Stimulated activated CD4-positive, alpha-beta T cell treated with anti-CD3 and anti-CD28 coated beads, Interleukin-1b, Interleukin-23, amount 100 ng/mL, for 1 hour (primary cell): ENCODE measurements at places on chromosomes 12 and 14.

- no peak for DNase-seq
These were observed 578 bp downstream of the DCAF5 start for GRCh38 chr14:69152181-69152901.

DNA sequence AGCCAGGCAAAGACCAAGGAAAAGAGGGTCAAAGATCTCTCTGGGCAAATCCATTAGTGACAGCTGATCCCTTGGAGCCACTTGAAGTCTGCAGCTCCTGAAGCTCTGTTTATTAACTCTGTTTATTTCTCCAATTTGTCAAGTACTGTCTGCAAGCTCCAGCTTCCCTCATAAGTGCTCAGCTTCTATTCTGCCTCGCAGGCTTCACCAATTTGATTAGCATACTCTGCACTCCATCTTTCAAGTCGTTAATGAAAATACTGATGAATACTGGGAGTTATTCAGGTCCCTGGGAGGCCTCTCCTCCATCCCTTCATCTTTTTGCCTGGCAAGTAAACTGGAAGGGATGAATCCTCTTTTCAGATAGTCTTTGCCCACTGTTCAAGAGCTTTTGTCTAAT, 54.3 kb downstream of the TTC9 start:
- no peak for DNase-seq

DNA sequence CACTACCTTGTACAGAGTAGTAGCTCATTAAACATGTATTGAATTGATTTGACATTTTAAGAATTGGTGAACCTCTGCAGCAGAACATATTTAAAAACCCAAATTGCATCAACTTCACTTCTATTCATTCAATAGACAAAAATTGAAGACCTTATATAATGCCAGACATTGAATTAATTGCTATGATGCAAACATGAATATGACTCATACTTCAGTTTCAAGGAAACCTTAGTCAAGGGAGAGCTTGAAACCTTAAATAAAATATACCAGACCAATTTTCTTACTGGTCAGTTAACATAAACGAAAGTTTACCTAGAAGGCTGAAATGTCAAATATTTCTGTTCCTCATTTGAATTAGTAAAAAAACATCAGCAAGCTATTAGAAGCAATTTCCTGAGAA, 5.0 kb upstream of the MGAT4C start:
- DNase-seq, result no peak

DNA sequence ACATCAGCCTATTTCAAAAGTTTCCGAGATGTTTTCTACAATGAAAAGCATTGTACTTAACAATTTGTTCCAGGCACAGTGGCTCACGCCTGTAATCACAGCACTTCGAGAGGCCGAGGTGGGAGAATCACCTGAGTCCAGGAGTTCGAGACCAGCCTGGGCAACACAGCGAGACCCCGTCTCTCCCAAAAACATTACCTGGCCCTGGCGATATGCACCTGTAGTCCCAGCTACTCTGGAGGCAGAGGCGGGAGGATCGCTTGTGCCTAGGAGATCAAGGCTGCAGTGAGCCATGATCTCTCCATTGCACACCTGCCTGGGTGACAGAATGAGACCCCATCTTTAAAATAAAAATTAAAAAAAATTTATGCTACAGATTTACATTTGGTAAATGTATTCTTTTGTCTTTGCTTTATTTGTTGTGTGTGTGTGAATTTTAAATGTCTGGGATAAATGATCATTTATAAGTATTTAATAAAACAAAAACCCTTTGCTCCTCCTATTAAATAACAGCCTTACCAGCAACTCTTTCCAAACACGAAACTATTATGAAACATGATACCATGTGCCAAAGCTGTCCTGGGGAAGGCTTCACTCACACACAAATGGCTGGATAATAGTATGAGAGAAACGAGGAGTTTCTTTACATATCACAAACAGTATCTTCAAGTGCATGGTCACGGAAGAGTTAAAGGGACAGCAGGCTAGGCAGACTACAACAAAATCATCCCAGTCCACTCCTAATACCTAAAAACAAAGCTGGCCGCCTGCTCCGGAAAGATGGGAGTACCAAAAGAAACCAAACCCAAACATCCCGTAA, 1.1 kb downstream of the ATXN3 start:
- no peak for DNase-seq

DNA sequence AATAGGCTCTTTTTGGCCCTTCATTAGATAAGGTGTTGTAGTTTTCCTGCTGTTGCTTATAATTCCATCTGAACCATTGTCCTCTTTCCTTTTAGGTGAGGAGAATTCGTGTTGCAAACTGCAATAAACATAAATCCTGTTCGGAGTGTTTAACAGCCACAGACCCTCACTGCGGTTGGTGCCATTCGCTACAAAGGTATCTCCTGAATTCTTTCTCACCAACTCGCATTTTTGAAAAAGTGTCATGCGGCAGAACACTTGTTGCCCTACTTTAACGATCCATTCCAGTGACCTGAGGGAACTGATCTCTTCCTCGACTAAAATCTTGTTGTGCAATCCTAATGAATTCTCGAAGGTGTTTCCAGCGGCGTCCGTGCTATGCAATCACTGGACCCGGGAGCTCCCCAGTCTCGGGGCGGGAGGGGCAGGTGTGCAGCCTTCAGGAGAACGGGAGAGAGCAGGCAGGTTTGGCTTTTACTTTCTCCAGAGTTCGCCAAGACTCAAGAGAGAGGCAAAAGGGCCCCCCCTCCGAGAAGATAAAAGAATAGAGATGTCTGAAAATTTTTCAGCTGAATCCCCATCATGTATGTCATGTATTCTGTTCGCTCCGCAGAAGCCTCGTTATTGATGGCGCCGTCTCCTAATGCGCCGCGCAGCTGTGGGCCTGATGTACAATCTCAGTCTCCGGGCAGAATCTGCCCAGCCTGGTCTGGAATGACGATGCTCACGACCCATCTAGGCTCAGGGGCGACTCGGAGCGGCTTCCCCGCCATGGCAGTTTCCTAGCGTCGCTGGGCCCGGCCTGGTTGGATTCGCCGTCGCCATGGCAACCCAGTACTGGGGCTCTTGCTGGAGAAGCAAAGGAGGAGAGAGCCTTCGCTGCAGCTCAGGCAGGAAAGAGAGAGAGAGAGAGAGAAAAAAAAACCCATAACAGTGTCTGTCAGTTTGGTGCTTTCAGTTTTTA, 38.2 kb downstream of the PLXNC1 start:
- DNase-seq, result no peak

DNA sequence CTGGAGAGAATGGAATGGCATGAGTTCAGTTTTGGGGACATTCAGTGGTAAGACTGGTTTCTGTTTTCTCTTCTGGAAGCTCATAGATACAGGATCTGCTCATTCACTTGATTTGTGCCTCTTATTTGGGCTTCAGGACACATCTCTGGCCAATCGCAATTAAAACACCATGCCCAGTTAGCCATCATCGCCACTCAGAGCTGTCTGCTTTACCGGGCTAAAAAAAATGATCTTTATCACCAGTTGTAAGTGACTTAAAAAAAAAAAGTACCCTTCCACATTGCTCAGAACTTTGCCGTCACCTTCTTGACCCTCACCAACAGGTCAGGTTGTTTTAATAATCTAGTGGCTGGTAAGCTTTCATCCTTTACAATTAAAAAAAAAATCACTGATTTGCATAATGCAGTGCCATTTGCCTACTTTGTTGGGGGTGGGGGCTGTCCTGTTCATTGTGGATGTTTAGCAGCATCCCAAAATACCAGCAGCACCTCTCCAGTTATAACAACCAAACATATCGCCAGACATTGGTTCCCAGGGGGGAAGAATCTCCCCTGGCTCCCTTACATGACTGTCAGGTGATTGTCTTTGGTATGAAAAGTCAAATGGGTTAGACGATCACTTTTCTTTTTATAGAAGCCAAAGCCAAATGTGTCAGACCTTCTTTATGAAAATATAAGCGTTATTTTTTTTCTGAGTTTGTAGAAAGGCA, 150.1 kb downstream of the PRKCH start:
- DNase-seq, result no peak

DNA sequence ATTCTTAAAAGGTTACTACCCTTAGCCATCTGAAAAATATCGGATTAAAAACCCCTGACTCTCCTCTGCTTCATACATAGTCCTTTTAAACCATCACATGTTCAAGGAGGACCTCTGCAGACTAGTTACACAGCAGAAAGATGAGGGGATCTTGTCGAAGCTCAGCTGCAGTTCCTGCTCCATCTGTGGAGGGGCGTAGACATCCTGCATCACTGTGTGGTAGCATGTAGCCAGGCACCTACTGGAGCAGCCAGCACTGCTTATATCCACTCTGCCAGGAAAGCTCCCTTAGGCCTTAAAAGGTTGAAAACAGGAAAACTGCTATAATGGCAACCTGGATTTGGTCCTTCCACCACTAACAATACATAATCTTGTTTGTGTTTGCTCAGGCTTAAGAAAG, 57.6 kb upstream of the STRN3 start:
- DNase-seq, result no peak

- no peak for DNase-seq
These were observed 78.0 kb downstream of the DBX2 start for GRCh38 chr12:44972746-44973421.

DNA sequence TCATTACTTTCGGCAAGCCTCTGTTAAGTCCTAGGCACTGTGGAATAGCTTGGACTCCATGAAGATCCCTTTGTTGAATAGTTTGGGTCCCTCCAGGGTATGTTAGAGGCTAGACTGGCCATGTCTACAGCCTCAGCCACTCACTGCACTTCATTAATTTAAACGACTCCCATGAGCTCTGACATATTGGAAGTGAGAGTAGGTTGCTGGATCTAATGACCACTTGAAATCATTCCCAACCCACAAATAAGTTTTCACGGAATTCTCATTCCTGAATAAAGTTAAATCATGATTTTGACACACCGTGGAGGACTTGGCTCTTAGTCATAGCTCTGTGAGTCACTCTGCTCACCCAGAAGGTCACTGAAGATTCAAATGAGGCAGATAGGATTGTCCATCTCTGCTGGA, 21.4 kb upstream of the APPL2 start:
- DNase-seq, result no peak

- no peak for DNase-seq
These were observed 267.7 kb downstream of the RASSF9 start for GRCh38 chr12:85568395-85569103.

DNA sequence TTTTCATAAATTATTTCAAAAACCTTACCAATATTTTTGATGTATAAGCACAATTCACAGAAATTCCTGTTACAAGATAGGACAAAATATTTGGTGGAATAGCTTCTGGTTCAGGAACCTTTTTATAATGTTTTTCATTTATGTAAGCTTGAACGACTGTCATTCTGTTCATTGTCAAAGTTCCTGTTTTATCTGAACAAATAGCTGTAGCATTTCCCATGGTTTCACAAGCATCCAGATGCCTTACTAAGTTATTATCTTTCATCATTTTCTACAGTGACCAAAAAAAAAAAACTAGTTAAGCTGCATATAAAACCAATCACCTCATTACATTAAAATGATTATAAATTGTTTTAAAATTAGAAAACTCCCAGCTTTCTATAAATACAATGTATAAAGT, 87.1 kb downstream of the ATP2B1 start:
- DNase-seq, result no peak

DNA sequence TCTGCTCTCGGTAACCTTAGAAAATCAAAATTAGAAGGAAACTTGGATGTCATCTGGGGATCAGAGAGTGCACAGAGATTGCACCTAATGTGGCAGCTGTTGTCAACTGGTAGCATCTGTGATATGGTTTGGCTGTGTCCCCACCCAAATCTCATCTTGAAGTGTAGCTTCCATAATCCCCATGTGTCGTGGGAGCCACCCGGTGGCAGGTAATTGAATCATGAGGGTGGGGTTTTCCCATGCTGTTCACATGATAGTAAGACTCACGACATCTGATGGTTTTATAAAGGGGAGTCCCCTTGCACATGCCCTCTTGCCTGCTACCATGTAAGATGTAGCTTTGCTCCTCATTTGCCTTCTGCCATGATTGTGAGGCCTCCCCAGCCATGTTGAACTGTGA, 127.7 kb upstream of the SRRM4 start:
- no peak for DNase-seq

DNA sequence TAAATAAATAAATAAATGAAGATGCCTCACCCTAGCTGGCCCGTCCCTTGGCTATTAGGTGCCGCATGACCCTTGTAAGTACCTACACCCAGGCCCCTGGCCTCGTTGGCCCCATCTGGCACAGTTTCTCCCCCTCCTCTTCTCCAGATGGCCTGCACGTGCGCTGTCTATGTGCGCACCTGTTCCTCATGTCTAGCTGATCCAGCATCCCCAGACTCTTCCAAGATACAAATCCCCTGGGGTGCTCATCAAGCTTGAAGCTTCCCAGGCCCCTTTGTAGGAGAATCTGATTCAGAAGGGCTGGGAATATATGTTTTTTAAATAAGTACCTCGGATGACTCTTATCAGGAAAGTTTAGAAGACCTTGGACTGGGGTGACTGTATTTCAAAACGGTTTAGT, 133.3 kb downstream of the CHST11 start:
- DNase-seq, result no peak

DNA sequence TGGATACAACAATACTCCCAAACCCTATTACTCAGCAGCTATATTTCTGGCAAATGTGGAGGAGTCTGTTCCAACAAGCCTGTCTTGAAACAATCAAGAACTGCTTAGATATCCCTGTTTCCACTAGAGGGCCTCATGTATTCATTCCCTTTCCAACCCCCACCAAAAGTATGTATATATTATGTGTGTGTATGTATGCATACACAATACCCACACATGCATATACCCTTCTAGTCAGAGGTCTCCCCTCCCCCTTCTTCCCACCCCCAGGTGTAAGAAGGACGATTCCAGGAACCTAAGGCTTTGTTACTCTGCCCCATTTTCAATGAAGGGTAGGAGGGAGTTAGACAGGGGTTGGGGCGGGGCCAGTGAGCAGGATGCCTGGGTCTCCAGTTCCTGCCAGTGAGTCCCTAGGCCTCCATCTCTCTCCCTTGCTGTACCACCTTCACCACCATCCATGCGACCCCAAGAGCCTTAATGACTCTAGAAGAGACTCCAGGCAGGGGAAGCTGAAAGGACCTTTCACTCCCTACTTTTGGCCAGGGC, at the start of gene DGKA:
Gene DGKA (plus strand): TSS at position 392 of the 546 bp plus-strand sequence. CDS start 5,342 bp downstream, outside the sequence.
- no peak for DNase-seq

- DNase-seq, result no peak
These were observed 3.2 kb upstream of the GSC start for GRCh38 chr14:94773061-94773648.

- DNase-seq, result no peak
These were observed 7.2 kb downstream of the MVK start for GRCh38 chr12:109580684-109581333.

GRCh38 chr14:69673578-69674305, 62.3 kb downstream of the SUSD6 start:
- no peak for DNase-seq

- DNase-seq, result no peak
These were observed 3.2 kb downstream of the MGST1 start for GRCh38 chr12:16350682-16351081.
